Fibroblast of upper back skin (primary cell): ENCODE measurements at places on chromosomes 5 and 9.

- no peak for DNase-seq
These were observed 241.5 kb downstream of the AUH start for GRCh38 chr9:91120200-91120599.

GRCh38 chr5:6859951-6860638, 146.9 kb downstream of the TENT4A start:
- DNase-seq, result no peak

DNA sequence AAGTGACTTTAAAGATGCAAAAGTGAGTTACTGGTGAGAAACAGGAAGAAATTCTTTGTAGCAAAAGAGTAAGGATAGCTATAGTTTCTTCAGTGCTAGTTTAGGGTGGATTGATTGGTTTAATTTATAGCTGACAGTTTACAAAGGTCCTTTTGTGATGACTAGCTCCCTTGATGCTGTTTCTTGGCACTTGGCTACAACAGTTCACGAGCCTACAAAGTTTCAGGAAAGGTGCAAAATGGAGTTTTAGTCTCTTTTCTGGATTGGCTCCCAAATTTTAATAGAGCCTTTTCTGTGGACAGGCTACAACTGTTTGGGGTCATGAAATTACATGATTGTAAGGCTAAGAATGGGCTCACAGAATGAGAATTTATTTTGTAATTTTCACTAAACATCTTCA, 40.9 kb upstream of the BNIP1 start:
- DNase-seq, result no peak

DNA sequence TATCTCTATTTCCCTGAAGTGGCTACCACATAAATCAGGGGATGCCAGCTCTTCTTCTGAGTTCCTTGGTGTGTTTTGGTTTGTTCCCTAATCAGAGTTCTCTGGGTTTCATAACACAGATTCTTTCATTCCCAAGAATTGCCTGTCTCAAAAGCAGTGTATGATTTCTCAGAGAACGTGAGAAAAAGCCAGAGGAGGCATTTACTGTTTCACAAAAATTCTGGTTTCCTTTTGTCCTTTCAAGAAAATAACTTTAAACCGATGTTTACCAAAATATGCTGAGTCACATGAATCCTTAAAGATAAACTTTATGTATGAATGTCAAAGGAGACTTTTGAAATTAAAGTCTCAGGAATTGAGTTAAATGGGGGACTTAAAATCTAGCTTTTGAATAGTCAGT, 314.3 kb downstream of the EBF1 start:
- no peak for DNase-seq

- DNase-seq, result peak; percentile 52
These were observed 24.0 kb upstream of the KLF9 start for GRCh38 chr9:70438341-70438928.

DNA sequence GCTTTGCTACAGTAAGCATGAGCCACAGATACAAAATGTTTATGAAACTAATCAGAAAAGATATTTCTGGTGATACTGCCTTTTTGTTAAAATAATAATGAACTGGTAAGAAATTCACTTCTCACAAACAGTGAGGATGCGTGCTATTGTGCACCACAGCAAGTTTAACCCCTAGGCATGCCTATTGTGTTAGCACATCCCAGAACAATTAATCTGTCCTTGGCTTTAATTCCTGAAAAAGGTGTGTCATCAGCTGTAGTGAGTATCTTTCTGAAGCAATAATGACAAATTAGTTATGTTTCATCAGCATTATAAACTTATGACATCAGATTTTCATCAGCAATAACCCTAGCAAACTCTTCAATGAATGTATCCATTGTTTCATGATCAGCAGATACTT, 1307.2 kb downstream of the EFNA5 start:
- DNase-seq, result no peak

GRCh38 chr9:112285056-112285455, 48.4 kb downstream of the PTBP3 start:
- DNase-seq, result no peak

DNA sequence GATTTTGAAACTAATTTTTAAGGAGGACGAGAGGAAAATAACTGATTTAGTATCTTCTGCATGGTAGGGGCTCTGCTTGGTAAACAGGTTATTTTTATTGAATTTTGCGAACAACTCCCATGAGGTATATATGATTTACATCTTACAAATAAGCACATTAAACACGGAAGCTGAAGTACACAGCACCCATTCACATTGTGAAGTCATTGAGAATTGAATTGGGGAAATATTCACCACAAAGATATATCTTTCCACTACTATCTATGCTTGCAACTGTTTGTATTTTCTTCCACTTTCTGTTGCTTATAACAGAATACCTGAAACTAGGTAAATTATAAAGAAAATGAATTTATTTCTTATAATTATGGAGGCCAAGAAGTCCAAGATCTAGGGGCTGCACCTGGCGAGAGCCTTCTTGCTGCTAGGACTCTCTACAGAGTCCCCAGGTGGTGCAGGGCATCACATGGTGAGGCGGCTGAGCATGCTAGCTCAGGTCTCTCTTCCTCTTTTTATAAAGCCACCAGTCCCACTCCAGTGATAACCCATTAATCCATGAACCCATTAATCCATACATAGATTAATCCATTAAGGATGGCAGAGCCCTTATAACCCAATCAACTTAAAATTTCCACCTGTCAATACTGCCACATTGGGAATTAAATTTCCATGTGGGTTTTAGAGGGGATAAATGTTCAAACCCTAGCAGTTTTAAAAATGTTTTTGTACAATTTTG, 79.0 kb upstream of the ZNF608 start:
- no peak for DNase-seq

GRCh38 chr5:93151896-93152295, 429.1 kb downstream of the NR2F1-AS1 start:
- DNase-seq, result no peak

GRCh38 chr9:93246111-93246510, 62.2 kb downstream of the WNK2 start:
- DNase-seq, result no peak

GRCh38 chr9:91421971-91422757, 1.5 kb downstream of the NFIL3 start:
- DNase-seq, result peak; percentile 18

- DNase-seq, result peak; percentile 16
These were observed at the start of gene ADGRD2 for GRCh38 chr9:124450241-124450924. TSS of gene ADGRD2 (plus strand) at chr9:124450451. CDS start at chr9:124451667, 1,216 bp downstream.

GRCh38 chr9:86966852-86967511, 19.7 kb upstream of the GAS1 start:
- DNase-seq, result no peak

DNA sequence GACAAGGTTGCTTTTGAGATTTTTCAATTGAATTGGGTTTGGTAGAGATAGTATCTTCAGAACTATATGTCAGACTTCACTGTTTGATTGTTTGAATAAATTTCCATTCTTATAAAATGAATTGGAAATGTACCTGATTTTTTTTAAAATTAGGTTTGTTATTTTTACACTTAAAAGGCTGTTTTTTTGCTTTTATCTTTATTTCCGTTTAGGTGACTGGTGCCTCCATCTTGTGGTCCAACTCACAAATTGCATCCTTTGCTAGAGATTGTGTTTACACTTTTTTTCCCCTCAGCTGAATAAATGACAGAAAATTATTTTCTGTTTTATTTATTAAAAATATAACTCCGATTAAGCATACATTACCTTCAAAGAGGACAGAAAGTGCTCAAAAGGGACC, 15.6 kb downstream of the NDUFAF2 start:
- peak; percentile 21 for DNase-seq

GRCh38 chr5:89292487-89292886, 409.5 kb upstream of the MEF2C start:
- DNase-seq, result peak; percentile 66

GRCh38 chr5:1255081-1255561, 29.9 kb downstream of the SLC6A18 start:
- no peak for DNase-seq

DNA sequence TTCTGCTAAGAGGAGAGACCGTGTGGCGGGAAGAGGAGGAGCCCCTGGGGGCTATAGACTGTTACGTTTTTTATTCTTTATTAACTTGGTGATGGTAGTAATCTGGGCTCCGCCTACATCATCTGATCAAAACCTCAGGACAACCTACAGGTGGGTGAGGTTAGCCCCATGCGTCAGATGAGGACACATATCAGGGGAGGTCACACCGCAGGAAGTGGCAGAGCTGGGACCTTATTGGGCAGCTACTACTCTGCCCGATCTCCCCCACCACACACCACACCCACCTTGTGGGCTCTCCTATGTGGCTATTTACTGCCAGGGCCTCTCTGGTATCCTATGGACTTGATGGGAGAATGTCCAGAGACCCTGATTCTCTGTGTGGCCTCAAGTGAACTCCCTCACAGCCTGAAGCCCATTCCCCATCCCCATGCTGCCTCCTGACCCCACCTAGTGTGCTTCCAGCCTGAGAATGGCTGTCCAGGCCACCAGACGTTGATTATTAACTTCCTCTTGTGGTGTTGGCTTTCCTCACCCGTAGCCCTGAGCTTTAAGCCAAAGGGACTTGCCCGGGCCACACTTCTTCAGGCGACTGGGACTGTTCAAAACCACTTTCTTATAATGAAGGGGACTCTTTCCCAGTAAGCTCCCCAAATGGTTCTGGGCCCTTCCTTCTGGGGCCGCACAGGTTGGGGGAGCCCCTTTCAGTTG, 8.2 kb downstream of the UNC5A start:
- DNase-seq, result no peak

DNA sequence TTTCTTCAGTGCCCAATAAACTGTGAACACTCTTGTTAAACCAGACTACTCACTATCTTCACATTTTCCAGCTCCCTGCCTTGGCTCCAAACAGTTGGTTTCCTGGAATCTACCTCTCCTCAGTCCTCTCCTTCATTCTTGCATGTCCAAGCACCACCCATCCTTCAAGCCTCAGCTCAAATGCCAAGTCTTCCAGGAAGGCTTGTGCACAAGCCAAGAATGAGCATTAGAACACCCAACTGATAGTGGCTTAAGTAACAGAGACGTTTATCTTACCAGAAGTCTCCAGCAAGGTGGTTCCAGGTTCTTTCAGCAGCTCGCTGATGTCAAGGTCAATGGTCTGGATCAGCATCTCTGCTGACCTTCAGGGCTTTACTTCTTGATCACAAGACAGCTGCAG, 60.1 kb downstream of the PTPDC1 start:
- peak; percentile 37 for DNase-seq

- DNase-seq, result peak; percentile 40
These were observed 12.5 kb downstream of the SRFBP1 start for GRCh38 chr5:121974261-121974660.
